SJCRH30 (cell line): ENCODE measurements at places on chromosomes 1 and 21. TPM values are rescaled to one million over a fixed set of nuclear protein-coding genes. Genes with fewer than 3 reads are reported as not detected.

The OMA1 gene
- total RNA-seq = 26.8 and 27.0 TPM in 2 replicates

The PATJ gene
- 4.0 and 4.5 TPM in 2 replicates for total RNA-seq

The GLIS1 gene
- not detected in 2 replicates for total RNA-seq

The OXCT2 gene
- 3.8 and 4.3 TPM in 2 replicates for total RNA-seq

The TMIGD3 gene
- not detected in 2 replicates for total RNA-seq

The PWP2 gene
- total RNA-seq = 1.1 and 1.4 TPM in 2 replicates

The NCF2 gene
- 0.25 and 0.55 TPM in 2 replicates for total RNA-seq

The TMCC2 gene
- 5.2 and 5.5 TPM in 2 replicates for total RNA-seq

The PGLYRP3 gene
- not detected in 2 replicates for total RNA-seq

The AKNAD1 gene
- 0.30 and 0.87 TPM in 2 replicates for total RNA-seq

The PLEKHM2 gene
- total RNA-seq = 33.6 and 36.2 TPM in 2 replicates

The DPYD gene
- 8.1 and 9.7 TPM in 2 replicates for total RNA-seq

The MCOLN2 gene
- total RNA-seq = 1.6 and 2.4 TPM in 2 replicates

The LAD1 gene
- 1.1 and 2.9 TPM in 2 replicates for total RNA-seq

The MPL gene
- total RNA-seq = not detected in 2 replicates

The TSTD1 gene
- total RNA-seq = not detected in 2 replicates

The C4BPA gene
- total RNA-seq = 0.05 and 0.06 TPM in 2 replicates

The TARDBP gene
- 91.3 and 103 TPM in 2 replicates for total RNA-seq

The TCHHL1 gene
- not detected in 2 replicates for total RNA-seq

The FAM72A gene
- 17.9 and 18.4 TPM in 2 replicates for total RNA-seq

The SHISAL2A gene
- not detected in 2 replicates for total RNA-seq

The ACTN2 gene
- 2.0 and 3.0 TPM in 2 replicates for total RNA-seq

The NLRP3 gene
- 0.05 and 0.36 TPM in 2 replicates for total RNA-seq

The GPR61 gene
- 0.20 and 0.57 TPM in 2 replicates for total RNA-seq

The FBLIM1 gene
- 6.7 and 9.0 TPM in 2 replicates for total RNA-seq

The ITGB2 gene
- 38.8 and 42.4 TPM in 2 replicates for total RNA-seq

The ERVH48-1 gene
- total RNA-seq = not detected in 2 replicates

The LMX1A gene
- total RNA-seq = not detected in 2 replicates

The AUNIP gene
- 28.9 and 34.3 TPM in 2 replicates for total RNA-seq

The PLA2G2F gene
- total RNA-seq = not detected in 2 replicates

The ANKRD35 gene
- not detected in 2 replicates for total RNA-seq

The FCGR3B gene
- not detected in 2 replicates for total RNA-seq

The CFHR5 gene
- not detected in 2 replicates for total RNA-seq

The PRAMEF15 gene
- not detected in 2 replicates for total RNA-seq

The RNU1-2 gene
- total RNA-seq = under 0.01 TPM in 2 replicates

The MRAP gene
- not detected in 2 replicates for total RNA-seq

The MX2 gene
- not detected in 2 replicates for total RNA-seq

The AGRN gene
- 10.4 and 13.7 TPM in 2 replicates for total RNA-seq

The RIPPLY3 gene
- not detected in 2 replicates for total RNA-seq

The REN gene
- total RNA-seq = not detected in 2 replicates

The TRIM33 gene
- total RNA-seq = 33.6 and 37.7 TPM in 2 replicates

The SYT11 gene
- total RNA-seq = 6.8 and 6.9 TPM in 2 replicates

The TMEM82 gene
- not detected in 2 replicates for total RNA-seq

The PHF13 gene
- 24.5 and 25.0 TPM in 2 replicates for total RNA-seq

The C1orf226 gene
- 0.57 and 0.63 TPM in 2 replicates for total RNA-seq

The C1QB gene
- not detected in 2 replicates for total RNA-seq

The PCNT gene
- 21.7 and 35.7 TPM in 2 replicates for total RNA-seq
